Stimulated activated CD4-positive, alpha-beta T cell treated with anti-CD3 and anti-CD28 coated beads, Interleukin-2, amount 100 ng/mL, for 4 hours (primary cell): ENCODE measurements at places on chromosomes 2 and 18.

DNA sequence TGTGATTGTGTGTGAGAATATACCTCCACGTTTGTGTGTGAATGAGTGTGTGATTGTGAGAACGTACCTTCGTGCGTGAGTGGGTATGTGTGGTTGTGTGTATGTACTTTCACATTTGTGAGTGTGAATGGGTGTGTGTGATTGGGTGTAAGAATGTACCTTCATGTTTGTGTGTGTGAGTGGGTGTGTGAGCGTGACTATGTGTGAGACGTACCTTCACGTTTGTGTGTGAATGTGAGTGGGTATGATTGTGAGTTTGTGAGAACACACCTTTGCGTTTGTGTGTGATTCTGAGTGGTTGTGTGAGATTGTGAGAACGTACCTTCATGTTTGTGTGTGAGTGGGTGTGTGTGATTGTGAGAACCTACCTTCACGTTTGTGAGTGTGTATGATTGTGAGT, 5.8 kb upstream of the ADCY3 start:
- no peak for DNase-seq

GRCh38 chr2:71603311-71603811, 150.0 kb downstream of the DYSF start:
- no peak for DNase-seq

DNA sequence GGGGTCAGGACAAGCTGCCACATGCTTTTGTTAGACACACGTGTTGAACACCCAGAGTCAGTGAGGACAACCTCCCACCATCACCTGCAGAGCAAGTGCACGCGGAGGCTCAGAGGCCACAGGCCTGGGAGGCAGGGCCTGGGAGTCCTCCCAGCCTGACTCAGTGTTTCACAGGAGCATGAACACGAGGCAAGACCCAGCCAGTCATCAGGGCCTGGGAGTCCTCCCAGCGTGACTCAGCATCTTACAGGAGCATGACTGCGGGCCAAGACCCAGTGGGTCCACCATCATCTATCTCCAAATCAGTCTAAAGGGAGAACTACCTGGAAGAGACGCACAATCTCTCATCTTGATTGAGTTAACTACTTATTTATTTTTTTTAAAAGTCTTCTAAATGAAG, 112.6 kb upstream of the PXDN start:
- no peak for DNase-seq

- no peak for DNase-seq
Measured at GRCh38 chr18:48806551-48807261, 144.1 kb downstream of the SMAD7 start.

DNA sequence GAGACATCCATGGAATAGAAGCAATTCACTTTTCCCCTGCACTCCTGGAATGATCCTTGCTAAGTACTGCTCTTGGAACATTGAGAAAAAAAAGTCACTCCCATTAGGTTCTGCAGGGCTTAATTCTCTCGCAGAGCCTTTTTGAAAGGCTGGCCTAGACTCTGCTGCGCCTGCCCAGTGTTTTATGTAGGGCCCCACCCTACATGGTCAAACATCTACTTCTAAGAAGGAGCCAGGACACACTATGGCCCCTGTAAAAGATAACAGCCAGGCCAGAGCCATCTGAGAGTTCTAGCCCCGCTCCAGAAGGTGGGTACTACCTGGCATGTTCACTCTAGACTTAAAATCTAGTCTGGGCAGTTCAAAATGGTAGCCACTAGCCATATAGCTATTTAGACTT, 30.6 kb upstream of the NPAS2 start:
- no peak for DNase-seq

GRCh38 chr2:187138265-187138664, 289.3 kb upstream of the ZSWIM2 start:
- DNase-seq: no peak

GRCh38 chr2:58992062-58992706, 751.1 kb upstream of the FANCL start:
- no peak for DNase-seq

GRCh38 chr2:85717308-85718008, 23.3 kb downstream of the GNLY start:
- no peak for DNase-seq

DNA sequence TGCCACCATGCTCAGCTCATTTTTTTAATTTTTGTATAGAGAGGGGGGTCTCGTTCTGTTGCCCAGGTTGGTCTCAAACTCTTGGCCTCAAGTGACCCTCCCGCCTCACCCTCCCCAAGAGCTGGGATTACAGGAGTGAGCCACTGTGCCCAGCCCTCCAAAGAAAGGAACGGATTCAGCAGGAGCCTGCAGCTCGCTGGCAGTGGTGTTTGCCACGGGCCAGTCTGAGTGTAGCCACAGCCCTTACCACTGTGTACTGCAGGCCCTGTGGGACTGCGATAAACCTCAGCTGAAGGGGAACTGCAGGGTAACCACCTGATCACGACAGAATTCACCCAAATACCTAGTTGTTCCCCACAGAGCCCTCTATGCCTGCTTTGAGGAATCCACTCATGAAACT, 6.8 kb downstream of the COPS9 start:
- DNase-seq: no peak

GRCh38 chr2:121049131-121049530, 235.9 kb downstream of the TFCP2L1 start:
- no peak for DNase-seq

GRCh38 chr2:46724107-46724506, 191.5 kb downstream of the MCFD2 start:
- DNase-seq: no peak

DNA sequence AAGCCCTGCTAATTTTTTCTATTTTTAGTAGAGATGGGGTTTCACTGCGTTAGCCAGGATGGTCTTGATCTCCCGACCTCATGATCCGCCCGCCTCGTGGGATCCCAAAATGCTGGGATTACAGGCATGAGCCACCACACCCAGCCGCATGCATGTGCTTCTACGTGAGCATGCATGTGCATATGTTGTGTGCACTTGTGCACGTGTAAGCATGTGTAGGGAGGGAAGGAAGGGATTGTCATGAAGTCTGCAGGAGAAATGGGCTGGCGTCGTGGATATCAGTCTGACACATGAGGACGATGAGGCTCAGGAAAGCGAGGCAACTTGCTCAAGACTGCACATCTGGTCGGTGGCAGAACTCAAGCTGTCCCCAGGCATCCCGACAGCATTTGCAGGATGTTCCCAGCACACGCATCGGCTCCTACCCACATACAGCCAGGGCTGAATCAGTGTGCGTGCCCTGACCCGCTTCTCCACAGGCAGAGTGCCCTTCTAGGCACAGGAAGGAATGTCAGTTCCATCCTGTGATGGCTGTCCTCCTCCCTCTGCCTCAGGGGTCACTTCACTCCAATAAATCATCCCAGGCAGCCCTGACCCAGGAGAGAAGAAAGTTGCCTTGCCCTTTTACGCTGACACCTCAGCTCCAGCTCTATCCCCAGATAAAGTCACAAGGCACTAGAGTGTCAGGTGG, 49.9 kb upstream of the SLC14A2 start:
- no peak for DNase-seq

GRCh38 chr2:176105078-176105729, 1.9 kb upstream of the HOXD11 start:
- DNase-seq: no peak

DNA sequence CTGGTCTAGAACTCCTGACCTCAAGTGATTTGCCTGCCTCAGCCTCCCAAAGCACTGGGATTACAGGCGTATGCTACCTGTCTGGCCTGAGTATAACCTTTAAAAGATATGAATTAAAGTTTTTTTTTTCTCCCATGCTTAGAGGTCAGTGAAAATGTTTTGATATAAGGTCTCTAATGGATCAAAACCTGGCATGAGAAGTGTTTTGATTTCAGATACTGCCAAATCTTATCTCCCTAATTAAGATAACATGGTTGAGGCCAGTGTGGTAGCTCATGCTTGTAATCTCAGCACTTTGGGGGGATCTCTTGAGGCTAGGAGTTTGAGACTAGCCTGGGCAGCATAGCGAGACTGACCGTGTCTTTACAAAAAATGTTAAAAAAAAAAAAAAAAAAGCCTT, 41.2 kb downstream of the SNRPD1 start:
- no peak for DNase-seq

- DNase-seq: no peak
Measured at GRCh38 chr2:177449159-177449558, 56.6 kb downstream of the AGPS start.

- no peak for DNase-seq
Measured at GRCh38 chr2:230797515-230798495, 66.9 kb upstream of the ITM2C start.

GRCh38 chr18:68564961-68565360, 149.9 kb downstream of the TMX3 start:
- no peak for DNase-seq

- no peak for DNase-seq
Measured at GRCh38 chr2:44097322-44097907, 71.3 kb upstream of the PPM1B start.
